ENCODE measurements at places on chromosomes 2 and 18.

DNA sequence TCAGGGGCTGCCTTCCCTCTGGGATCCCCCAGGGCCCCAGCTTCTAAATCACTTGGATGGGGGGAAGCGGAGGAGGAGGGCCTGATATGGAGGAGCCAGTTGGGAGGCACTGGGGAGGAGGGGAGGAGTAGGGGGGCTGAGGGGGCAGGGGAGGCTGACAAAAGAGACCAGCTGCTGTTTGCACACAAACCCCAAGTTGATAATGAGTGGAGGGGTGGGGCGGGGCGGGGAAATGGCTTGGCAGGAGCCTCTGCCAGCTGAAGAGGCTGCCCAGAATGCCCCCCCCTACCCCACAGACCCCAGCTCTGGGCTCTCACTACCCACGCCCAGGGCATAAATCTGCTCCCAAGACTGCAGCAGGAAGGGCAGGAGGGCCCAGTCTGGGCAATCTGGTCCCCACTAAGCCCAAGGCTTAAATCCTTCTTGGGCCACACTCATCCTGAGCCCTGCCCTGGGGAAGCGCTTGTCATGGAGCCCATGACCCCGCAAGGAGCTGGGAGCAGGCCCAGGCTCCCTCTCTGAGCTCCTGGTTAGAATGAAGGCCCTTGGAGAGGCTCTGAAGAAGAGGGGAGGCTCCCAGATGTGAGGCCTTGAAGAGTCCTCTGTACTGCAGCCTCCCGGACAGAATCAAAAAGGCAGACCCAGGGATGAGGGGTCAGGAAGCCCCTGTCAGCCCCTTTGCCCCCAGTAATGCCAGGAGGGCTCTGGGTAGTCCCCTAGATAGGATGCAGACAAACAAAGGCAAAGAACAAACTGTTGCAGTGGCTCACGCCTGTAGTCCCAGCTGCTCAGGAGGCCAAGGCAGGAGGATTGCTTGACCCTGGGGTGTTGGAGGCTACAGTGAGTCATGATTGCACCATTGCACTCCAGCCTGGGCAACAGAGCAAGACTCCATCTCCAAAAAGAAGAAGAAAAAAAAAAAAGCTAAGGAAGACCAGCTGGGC is 24.8 kb upstream of the PTMA start:
- no peak for DNase-seq

- DNase-seq: peak; percentile 72
Observed at GRCh38 chr18:3652380-3653262, 202.6 kb downstream of the TGIF1 start.

DNA sequence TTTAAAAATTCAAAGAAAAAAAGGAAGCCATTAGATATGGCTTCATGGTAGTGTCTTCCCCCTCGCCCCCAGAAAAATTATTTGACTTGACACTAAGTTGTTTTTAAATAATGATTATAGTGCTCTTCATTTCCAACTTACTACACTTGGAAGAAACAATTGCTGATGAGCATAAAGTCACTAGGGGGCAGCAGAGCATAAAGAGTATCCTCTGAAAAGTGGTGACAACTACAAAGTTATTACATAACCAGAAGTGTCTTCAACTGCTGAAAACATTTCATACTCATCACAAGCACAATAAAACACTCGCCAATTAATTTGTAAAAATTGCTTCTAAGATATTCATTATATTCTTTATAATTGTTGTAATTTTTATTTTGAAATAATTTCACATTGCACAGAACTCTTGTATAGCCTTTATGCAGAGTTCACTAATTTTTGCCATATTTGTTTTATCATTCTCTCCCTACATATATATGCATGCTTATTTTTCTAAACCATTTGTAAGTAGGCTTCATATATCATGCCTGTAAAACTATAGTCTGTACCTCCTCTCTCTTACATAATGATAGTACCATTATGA is 54.9 kb downstream of the EXOC6B start:
- DNase-seq: no peak

- DNase-seq: no peak
Observed at GRCh38 chr18:79525556-79526467, 130.1 kb downstream of the NFATC1 start.

Data from suprapubic skin (tissue), 4 donors.